ENCODE measurements at places on chromosomes 2 and 18.

DNA sequence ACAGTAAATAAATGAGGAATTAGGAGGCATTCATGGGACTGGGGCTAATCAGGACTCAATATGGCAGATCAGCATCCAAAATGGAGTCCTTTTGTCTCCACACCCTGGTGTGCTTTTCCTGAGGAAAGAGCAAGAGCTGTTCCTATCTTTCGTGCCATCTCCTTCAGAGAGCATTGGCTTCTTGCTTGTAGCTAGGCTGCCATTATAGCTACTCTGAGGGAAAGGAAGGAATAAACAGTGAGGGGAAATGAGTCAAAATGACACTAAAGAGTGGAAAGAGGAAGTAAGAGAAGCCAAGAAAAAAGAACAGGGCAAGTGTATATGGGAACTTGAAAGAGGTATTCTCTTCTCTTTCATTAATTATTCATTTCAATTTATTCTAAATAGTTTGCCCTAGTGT is 8.4 kb upstream of the NMI start:
- no peak for DNase-seq

GRCh38 chr2:133710613-133711012 is 142.3 kb upstream of the NCKAP5 start:
- no peak for DNase-seq

GRCh38 chr2:234851451-234851850 is 100.4 kb upstream of the SH3BP4 start:
- DNase-seq, result no peak

GRCh38 chr2:9991221-9991620 is 39.7 kb downstream of the GRHL1 start:
- DNase-seq, result no peak

- DNase-seq, result no peak
Measured at GRCh38 chr2:63650756-63651155, 62.0 kb downstream of the MDH1 start.

GRCh38 chr2:121018136-121019061 is 266.6 kb downstream of the TFCP2L1 start:
- no peak for DNase-seq

DNA sequence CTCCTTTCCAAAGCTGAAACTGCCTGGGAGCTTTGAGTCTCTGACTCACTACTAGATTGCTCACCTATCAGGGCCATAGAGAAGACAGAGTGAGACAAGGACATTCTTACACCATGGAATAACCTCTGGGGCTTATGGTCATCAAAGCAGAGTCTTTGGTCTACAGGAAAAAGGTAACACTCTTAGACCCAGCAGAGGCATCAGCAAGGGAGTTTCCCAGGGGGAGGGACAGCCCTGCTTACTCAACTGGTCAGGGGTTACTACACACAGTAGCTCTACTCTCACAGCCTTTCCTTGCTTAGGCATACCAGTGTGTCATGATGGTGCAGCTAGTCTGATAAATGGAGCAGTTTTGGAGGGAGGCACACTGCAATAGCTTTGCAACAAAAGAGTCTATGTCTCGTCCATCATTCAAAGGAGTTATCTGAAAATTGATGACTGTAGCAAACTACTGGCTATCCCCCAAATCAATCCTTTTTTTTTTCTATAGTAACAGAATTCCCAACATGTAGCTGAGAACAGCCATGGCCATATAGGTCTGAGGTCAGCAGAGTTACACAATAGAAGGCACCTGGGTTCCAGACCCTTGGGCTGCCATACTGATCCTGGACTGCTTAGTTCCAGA is 22.4 kb upstream of the CD28 start:
- DNase-seq, result no peak

DNA sequence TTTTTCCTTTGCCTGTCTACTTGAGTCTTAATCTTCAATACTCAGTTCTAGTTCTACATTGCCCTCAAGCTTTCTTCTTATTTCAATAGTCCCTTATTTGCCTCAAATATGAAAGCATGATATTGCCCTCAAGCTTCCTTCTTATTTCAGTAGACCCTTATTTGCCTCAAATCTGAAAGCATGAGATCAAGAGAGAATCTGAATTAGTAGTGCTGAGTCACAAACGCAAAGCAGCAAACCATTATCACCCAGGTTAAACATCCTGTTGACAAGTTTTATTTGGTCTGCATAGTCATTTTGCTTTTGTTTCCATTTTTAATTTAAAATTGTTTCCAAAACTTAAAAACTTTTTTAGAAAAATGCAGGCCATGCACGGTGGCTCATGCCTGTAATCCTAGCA is 583.3 kb upstream of the FSHR start:
- no peak for DNase-seq

DNA sequence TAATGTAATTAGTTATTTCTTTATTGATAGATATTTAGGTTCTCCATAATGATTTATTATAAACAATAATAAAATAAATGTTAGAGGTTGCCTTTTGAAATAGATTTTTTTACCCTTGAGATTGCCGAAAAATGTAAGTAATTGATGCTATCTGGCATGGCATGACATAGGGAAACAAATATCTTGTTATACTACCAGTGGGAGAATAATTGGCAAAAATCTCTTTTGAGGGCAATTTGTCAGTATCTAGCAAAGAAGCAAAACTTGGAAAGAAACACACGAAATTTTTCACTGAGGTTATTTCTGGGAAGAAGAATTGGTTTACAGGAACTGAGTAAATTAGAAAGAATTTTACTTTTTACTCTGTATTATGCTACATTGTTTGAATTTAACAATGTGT is 547.2 kb upstream of the SETBP1 start:
- no peak for DNase-seq

DNA sequence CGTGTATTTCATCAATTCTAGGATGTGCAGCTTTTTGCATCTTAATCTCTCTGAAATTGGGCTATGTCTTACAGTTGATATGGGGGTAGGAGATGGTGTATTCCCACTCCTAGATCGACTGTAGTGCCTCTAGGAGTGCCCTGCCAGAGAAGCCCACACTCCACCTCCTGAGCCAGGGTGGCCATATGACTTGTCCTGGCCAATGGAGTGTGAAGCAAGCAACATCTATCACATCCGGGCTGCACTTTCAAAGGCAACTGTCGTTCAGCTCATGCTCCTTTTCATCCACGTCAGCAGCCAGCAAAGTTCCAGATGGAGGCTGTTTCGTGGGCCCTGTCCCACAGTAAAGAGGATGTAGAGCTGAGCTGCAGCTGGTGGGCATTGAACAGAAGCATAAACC is 149.4 kb upstream of the SLC1A4 start:
- no peak for DNase-seq

DNA sequence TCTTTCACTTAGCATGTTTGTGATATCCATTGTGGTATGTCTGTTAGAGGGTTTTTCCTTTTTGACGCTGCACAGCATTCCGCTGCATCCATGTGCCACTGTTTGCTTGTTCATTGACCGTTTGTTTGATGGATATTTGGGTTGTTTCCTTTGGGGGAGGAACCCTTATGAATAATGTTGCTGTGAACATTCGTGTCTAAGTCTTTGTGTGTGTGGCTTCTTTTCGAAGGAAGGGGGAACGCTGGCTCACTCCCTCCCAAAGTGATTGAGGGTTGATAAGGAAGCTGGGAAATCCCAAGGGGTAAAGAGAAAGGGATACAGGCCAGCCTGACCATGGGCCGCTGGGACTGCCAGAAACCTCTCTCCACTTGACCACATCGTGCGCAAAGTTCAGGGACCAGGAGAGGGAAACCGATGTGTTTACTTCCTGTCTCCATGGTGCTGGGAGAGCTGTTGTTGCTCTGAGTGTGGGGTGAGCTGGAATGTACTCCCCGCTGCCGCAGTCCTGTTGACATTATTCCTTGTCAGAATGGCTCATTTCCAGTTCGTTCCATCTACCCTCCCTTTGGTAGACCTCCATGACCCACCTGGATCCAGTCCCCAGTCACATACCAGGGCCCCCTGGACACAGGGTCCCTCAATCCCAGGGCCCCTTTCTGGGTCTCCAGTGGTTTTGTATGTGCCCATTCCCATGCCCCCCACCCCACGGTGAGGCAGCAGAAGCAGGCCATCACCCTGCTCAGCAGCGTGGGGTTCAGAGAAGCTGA is 39.6 kb downstream of the HS1BP3 start:
- DNase-seq, result no peak

DNA sequence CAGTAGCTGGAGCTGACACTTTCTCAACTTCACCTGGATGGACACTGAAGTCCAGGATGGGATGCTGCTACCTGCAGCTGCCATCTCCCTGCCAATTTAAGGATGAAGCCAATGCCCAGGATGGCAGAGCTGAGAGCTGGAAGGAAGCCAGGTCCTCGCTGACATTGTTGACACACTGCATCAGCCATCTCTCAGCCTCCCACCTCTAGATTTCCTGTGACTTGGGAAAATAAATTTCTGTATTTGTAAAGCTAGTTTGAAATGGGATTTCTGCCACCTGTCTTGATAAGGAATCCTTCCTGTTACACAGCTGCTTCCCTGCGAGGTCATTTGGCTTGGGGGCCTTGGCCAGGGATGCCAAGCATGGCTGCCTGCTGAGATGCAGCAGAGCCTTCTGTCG is 43.5 kb downstream of the KCTD1 start:
- no peak for DNase-seq

GRCh38 chr2:16717477-16717876 is 51.8 kb upstream of the CYRIA start:
- DNase-seq, result no peak

- DNase-seq, result peak; percentile 15
Measured at GRCh38 chr2:189581354-189582139, 961 bp upstream of the SLC40A1 start.

DNA sequence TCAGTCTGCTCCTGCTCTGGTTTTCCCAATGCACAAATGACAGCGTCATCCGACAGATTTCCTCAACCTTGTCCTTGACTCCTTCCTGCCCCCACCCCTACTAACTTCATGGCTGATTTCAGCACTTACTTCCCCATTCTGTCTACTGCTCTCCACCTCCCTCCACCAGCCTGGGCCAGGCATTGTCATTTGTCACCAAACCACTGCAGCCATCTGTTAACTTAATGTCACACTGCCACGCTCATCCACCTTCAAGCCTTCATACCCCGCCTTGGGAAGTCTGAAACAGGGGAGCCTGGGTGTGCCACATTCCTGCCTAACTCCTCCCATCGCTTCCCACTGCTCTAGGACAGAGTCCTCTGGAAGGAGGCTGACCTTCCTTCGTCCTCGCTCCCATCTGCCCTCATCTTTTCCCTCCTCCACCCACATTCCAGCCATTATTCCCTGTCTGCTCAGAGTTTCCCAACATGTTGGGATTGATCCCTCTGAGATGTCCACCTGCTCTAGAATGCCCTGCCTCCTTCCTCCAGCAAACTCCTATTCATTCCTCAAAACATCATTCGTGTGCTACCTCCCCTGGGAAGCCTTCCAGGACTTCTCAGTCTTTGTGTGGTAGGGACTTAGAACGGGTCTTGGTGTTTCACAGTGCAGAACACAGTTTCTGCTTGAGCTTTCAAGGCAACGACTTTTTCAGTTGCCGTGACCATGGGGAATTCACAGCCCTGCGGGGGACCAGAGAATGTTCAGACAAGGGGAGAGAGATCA is 42.2 kb upstream of the SMAD7 start:
- no peak for DNase-seq

- no peak for DNase-seq
Measured at GRCh38 chr18:51617167-51617566, 419.7 kb upstream of the MEX3C start.

- no peak for DNase-seq
Measured at GRCh38 chr2:153169609-153170008, 309.0 kb downstream of the RPRM start.

DNA sequence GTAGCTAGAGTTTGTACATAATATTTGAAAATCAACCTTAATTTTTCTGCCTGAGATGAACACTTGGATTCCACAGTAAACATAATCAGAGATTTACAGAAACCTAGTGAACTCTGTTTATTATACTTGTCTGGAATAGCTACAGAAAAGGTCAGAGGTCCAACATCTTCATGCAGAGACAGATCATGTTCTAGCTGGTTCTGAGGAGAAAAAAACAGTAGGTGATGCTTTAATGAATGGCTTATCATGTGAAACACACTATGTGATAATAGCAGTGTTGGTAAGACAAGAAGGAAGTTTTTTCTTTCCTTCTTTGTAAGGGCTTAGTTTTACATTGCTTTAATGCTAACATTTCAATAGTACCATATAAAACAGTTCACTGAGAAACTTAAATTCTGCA is 846.4 kb upstream of the ZEB2 start:
- DNase-seq, result no peak

DNA sequence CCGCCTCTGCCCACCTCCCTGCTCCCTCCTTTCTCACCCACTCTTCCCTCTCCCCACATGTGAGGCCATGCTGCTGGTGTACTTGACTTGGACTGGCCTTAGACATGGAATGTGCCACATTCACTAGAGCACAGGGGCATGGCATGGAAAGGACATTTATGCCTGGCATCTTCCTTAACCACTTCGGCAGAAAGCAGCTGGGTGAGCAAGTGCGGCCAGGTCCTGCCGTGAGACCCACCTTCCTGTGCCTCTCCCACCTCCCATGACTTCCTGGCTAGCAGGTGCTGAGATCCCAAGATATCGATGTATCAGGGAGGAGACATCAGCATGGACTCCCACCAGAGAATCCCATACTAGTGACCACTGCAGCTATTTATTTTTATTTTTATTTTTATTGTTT is 13.0 kb downstream of the GPR55 start:
- no peak for DNase-seq

GRCh38 chr2:134261398-134262131 is 7.7 kb downstream of the MGAT5 start:
- no peak for DNase-seq

GRCh38 chr2:127508631-127509034 is 17.7 kb downstream of the IWS1 start:
- no peak for DNase-seq

DNA sequence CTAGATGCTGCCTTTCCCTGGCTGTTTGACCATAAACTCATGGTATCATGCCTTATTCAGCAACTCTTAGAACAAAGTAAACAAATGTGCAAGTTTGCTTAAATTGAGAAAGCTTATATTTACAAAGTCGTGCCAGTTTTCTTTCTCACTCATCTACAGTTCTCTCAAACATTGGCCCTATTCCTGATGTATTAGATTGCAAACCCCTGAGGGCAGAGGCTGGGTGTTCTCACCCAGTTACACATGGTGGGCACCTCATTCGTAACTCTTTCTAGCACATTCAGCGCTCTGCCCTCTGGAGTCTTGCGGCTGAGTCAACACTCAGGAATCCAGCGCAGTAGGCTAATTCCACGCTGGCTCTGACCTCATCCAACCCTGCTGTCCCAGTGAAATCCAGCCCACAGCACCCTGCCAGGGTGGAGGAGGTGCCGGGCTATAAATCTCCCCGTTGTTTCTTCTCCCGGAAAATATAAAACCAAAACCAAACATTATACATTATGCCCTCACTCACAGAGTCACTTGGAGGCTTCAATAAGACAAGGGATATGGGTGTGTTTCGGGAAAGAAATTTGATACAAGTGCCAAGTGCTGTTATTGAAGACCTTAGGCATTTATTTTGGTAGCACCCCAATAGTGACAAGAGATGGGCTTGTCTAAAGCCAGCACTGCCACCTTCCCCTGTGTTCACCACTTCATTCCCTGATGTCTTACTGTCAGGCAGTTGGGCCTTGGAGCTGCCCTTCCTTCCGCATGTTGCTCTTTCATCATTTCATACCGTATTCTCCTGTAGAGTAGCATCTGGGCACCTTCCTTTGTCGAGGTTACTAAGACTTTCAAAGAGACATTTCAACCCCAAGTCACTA is 287.4 kb downstream of the PRKCE start:
- no peak for DNase-seq

All from CD4-positive, alpha-beta T cell treated with Interleukin-6 at 100 ng/mL for 8 hours (primary cell).